Activated gamma-delta T cell (primary cell): ENCODE measurements at places on chromosomes 2 and 18.

GRCh38 chr2:3101016-3101942, 276.3 kb downstream of the EIPR1 start:
- no peak for DNase-seq

DNA sequence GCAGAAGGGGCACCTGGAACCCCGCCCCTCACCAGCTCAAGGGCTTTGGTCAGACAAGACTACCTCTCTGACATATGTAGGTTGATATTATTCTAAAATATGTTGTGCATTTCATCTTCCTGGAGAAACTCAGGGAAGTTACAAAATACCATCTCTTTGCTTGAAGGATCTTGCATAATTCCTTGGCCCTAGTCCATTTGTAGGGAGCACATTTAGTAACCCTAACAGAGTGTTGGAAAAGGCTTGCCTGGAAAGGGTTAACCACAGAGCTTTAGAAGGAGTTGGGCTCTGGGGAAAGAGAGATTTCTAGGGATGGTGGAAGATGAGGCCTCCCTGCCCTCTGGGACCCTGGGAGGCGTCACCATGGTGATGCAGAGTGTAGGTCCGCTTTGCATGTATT, 143.0 kb upstream of the SLC1A4 start:
- DNase-seq = no peak

DNA sequence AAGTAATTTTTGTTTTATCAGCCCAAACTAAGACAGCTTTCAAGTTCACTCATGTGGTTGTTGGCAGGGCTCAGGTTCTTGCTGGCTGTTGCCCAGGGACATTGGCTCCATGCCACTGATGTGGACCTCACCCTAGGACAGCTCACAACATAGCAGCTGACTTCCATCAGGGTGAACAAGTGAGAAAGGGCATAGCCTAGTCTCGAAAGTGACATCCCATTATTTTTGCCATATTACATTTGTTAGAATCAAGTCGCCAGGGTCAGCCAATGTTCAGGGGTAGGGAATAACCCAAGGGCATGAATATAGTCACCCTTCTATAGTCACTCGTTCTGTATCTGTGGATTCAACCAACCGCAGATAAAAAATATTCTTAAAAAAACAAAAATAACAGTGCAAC, 10.7 kb upstream of the CWC22 start:
- DNase-seq = no peak

GRCh38 chr2:130846686-130847375, 10.1 kb downstream of the ARHGEF4 start:
- DNase-seq = no peak

DNA sequence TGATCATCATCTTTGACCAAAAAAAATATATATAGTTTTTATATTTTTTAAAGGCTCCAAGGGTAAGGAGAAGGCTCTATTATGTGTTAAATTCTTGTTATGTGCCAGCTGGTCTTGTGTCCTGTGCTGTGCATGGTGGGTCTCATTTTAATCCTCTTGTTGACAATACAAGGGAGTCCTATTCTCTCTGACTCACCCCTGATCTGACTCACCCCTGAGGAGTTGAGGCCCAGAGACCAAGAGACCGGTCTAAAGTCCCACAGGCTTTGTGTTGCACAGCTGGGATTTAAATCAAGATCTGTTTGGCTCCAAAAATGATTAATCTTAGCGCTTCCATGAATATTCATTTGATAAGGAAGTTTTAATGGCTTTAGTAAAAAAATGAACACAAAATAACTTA, 25.7 kb downstream of the MC2R start:
- DNase-seq = no peak

GRCh38 chr2:107735201-107735600, 91.5 kb upstream of the RGPD4 start:
- DNase-seq = no peak

DNA sequence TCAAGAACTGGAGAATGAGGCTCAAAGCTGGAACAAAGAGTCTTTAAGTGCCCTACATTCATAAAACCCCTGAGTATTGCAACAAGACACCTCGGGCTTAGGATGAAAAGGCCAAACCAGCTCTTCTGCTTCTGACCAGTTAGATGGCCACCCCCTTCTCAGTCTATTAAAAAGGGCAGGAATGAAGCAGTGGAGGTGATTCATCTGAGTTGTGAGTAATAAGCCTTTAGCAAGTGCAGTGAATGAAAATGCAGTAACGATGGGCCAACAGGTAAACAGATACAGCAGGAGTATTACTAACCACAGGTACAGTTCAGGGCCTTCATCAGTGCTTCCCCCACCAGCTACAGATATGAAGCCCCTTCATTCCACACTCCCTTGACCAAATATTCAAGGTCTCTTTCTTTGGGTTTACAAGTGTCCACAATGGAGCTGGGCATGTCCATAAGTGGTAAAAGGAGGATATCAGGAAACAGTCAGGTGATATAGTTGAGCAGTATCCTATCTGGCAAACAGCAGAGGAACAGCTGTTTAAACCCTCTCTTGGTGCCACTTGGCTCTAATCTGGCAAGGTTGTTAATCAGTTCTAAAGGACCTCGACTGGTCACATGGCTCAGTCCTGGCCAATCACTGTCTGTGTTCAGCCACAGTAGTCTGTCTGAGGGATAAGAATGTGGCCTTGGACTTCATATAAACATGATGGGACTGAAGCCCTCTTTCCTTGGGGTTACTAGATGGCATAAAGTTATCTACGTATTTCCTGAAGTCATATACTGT, 17.8 kb downstream of the SERPINB13 start:
- DNase-seq = no peak

GRCh38 chr18:79345981-79346380, 49.7 kb upstream of the NFATC1 start:
- no peak for DNase-seq

- DNase-seq = no peak
These were observed 48.2 kb upstream of the LGALSL start for GRCh38 chr2:64405581-64406406.
